T-cell (primary cell): ENCODE measurements at places on chromosomes 4 and X. TPM values are rescaled to one million over a fixed set of nuclear protein-coding genes. Genes with fewer than 3 reads are reported as not detected.

The DDX53 gene
- total RNA-seq, result not detected

The TRIML2 gene
- not detected for total RNA-seq

The CT45A2 gene
- total RNA-seq, result not detected

The MSX1 gene
- not detected for total RNA-seq

The NAT8L gene
- total RNA-seq, result 0.07 TPM

The DCLK2 gene
- total RNA-seq, result 0.15 TPM

- no peak for DNase-seq
Observed at GRCh38 chrX:101176439-101176838, 43.1 kb upstream of the DRP2 start.

- DNase-seq, result no peak
Observed at GRCh38 chr4:120842031-120842430, 80.5 kb downstream of the PRDM5 start.

GRCh38 chr4:89049853-89050252 lies 7.1 kb downstream of the FAM13A start:
- no peak for DNase-seq
